Stimulated activated CD8-positive, alpha-beta memory T cell treated with anti-CD3 and anti-CD28 coated beads, Interleukin-12 subunit alpha, Interleukin-12 subunit beta, amount 100 ng/mL, for 4 hours (primary cell): ENCODE measurements at places on chromosomes 11 and 22.

DNA sequence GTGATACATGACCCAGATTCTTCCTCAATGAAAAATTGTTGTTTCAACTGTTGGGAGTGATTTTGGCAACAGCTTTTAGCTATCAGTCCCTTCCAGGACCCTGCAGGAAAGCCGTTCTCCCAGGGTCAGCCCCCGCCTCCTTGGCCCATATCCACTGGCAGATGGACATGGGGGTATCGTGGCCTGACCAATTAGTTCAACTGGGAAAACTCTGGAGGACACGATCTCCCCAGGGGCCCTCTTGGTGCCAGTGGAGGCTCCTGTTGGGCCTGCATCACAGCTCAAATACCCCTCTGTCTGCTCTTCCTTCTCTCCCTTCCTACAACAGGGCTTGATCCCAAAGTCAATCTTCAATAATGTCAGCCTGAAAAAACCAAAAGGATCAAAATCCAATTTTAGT lies 272.5 kb upstream of the B3GAT1 start:
- DNase-seq: no peak

GRCh38 chr22:26525946-26526564 lies 13.8 kb upstream of the TFIP11 start:
- DNase-seq: no peak

DNA sequence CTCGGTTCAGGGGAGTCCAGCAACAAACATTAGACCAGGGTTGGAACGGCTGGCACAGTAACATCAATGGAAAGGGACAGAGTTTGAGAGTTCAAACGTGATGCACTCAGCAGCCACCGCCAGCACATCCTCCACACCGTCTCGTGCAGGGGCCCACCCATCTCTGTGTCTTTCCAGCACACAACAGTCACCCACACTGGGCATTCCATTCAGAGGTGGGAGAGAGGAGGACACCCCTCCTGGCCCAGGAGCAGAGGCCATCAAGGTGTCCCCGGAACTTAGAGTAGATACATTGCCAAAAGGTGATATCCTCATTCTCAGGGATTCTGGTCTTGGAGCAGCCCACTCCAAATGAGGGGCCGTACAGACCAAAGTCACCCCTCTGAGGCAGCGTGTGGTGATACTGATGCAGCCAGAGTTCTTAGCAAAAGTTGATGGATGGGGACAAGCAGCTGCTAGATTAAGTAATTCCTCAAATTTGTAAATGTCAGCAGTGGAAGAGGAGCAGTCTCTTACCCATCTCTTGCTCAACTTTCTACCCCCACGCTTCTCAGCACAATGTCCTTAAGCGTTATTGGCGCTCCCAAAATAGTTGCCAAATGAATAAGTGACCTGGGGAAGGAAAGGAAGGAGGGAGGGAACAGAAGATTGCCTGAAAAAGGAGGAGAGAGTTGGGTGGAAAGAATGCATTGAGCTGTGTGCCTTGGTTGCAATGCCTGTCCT lies 5.5 kb downstream of the SNAP29 start:
- DNase-seq: no peak

- DNase-seq: no peak
Observed at GRCh38 chr22:48960980-48961660, 866.6 kb downstream of the BRD1 start.

DNA sequence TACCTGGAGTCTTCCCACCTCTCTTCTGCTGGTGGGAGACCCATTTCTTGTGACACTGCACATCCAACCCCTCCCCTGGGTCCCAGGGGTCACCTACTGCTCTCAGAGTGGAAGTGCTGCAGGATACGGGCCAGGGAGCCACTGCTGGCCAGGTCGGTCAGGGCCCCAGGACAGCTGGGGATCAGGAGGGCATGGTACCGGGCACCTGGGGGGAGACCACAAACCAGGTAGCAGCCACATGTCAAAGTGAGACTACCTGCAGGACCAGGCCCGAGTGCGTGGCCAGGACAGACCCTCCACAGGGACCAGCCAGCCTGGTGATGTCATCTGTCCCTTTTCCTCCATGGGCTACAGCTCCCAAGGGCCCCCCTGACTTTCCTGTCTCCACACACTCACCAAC lies 3.9 kb downstream of the GATD1 start:
- DNase-seq: no peak
